ENCODE measurements at places on chromosomes 3 and 15. TPM values are rescaled to one million over a fixed set of nuclear protein-coding genes. Genes with fewer than 3 reads are reported as not detected.

GRCh38 chr15:87877114-87877810, 379.3 kb downstream of the NTRK3 start:
- H3K36me3 ChIP-seq: no peaks in the 10 kb centered on the region
- no peak for DNase-seq
- no peaks in the 10 kb centered on the region for H3K4me1 ChIP-seq
- no peak overlapping the region for H3K4me3 ChIP-seq

GRCh38 chr15:84827246-84827645, 10.1 kb downstream of the ALPK3 start:
- H3K4me1 ChIP-seq: no peaks in the 10 kb centered on the region
- no peak for DNase-seq
- H3K27ac ChIP-seq: no peak overlapping the region

GRCh38 chr3:52245322-52246263, at the start of gene PPM1M:
Gene PPM1M (plus strand): TSS chr3:52245759. CDS start chr3:52245825, 66 bp downstream.
- DNase-seq: peak; percentile 57
- H3K36me3 ChIP-seq: peaks cover 31% of the 10 kb centered on the region
- H3K4me3 ChIP-seq: peak within 1 kb of the TSS; percentile 81

- H3K36me3 ChIP-seq: no peaks in the 10 kb centered on the region
- no peaks in the 10 kb centered on the region for H3K27me3 ChIP-seq
- DNase-seq: no peak
- no peak overlapping the region for H3K4me3 ChIP-seq
- no peak overlapping the region for H3K27ac ChIP-seq
- H3K4me1 ChIP-seq: peaks cover 16% of the 10 kb centered on the region
Measured at GRCh38 chr15:58492661-58493397, 61.0 kb downstream of the LIPC start.

GRCh38 chr3:186316666-186317260, 45.3 kb downstream of the DGKG start:
- H3K4me1 ChIP-seq: no peaks in the 10 kb centered on the region
- peaks cover 5% of the 10 kb centered on the region for H3K27me3 ChIP-seq
- H3K36me3 ChIP-seq: no peaks in the 10 kb centered on the region
- H3K27ac ChIP-seq: no peak overlapping the region
- no peak for DNase-seq

DNA sequence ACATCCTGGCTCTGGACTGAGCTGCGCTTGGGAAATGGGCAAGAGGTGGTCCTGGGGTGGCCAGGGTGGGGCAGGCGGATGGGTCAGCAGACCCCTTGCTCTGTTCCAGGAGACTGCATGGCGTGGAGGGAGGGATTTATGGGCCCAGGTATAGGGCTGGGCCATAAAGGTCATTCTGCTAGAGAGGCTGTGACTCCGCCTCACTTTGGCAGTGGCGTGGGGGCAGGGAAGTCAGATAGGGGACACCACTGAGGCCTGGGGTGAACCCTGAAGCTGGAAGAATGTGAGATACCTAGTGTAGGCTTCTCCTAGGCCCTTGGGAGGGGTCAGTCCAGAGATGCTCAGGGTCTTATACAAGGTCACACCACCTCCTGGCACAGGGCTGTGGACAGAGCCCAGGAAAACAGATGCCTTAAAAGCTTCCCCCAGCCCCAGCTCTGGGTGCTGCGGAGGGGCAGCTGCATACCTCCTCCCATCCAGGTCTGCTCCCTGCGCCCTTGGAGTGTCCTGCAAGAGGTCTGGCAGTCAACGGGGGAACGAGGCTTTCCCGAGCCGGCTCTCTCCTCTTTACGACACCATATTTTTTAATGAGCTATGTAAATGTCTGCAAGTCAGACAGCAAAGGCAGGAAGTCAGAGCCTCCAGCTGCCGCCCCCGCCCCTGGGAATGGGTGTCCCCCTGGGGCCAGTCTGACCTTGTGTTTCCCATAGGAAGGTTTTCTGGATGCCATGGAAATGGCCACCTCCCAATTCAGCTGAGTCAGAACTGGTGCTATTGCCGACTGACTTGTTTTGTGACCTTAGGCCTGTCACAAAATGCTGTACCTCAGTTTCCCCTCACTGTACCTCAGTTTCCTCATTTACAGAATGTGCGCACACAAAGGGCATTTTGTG, 26.3 kb downstream of the LINGO1 start:
- peaks cover 27% of the 10 kb centered on the region for H3K27me3 ChIP-seq
- no peak for DNase-seq
- no peaks in the 10 kb centered on the region for H3K36me3 ChIP-seq
- H3K4me3 ChIP-seq: no peak overlapping the region

DNA sequence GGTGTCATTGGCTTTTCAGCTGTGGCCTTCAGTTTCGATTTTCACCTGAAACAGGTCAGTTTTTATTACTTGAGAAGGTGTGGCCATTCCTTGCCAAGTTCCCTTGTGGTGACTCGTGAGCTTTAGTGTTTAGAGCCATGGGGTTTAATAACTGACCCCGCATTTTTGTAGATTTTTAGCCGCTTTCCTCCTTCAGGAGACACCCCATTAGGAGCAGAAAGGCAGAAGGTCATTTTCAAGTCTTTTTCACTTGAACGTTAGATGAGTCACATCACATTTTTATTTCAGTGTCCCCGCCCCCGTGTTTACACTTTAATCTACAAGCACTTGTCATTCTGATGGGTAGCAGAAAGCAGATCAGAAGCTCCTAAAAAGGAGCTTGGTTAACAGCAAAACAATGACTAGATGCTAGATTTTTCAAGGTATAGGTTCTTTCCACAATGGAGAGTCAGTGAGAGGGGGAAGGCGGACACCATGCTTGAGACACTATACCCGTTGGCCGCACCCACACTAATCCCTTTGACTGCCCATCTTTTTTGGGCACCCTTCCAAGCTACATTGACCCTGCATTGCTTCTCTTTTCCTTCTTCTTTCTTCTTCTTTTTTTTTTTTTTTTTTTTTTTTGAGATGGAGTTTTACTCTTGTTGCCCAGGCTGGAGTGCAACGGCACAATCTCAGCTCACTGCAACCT, 132.7 kb downstream of the GHSR start:
- H3K4me3 ChIP-seq: no peak overlapping the region
- DNase-seq: no peak
- H3K27ac ChIP-seq: no peak overlapping the region
- no peaks in the 10 kb centered on the region for H3K27me3 ChIP-seq
- H3K36me3 ChIP-seq: peaks cover 3% of the 10 kb centered on the region

DNA sequence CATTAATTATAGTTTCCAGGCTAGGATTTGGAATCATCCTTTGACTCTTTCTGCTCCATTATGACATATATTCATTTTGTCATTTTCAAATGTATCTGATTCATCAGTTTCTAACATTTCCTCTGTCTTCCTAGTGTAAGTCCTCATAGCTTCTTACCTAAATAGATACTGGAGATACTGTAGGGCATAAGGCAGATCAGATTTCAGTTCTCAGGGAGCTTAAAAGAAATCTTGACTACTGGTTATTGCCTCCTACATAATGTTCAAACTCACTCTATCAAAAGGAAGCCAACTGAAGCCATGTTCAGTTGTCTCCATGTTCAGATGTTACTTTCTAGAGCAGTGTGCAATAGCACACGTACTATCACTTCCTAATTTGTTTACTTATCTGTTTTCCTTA, 29.6 kb upstream of the CTDSPL2 start:
- no peaks in the 10 kb centered on the region for H3K4me1 ChIP-seq
- H3K36me3 ChIP-seq: no peaks in the 10 kb centered on the region
- no peaks in the 10 kb centered on the region for H3K27me3 ChIP-seq
- H3K4me3 ChIP-seq: no peak overlapping the region
- DNase-seq: no peak
- no peak overlapping the region for H3K27ac ChIP-seq

DNA sequence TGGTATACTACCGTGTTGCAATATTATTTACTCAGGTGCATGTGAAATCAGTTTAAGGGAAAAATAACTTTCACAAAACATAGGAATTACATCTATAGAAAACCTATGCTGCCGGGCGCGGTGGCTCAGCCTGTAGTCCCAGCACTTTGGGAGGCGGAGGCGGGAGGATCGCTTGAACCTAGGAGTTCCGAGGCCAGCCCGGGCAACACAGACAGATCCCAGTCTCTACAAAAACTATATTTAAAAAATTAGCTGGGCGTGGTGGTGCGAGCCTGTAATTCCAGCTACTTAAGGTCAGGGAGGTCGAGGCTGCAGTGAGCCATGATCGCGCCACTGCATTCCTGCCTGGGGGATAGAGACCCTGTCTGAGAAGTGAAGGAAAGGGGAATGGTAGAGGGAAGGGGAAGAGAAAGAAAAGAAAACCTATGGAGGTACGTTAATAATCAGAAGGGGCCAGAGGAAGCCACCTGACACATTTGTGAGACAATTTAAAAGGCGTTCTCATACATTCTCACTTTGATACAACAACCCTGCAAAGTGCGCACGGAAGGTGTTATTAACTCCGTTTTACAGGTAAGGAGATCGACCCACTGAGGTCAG, 456 bp upstream of the TMEM62 start:
- H3K4me1 ChIP-seq: peaks cover 5% of the 10 kb centered on the region
- no peak for DNase-seq
- peak overlapping the region; percentile 82 for H3K27ac ChIP-seq
- H3K4me3 ChIP-seq: peak overlapping the region; percentile 88

DNA sequence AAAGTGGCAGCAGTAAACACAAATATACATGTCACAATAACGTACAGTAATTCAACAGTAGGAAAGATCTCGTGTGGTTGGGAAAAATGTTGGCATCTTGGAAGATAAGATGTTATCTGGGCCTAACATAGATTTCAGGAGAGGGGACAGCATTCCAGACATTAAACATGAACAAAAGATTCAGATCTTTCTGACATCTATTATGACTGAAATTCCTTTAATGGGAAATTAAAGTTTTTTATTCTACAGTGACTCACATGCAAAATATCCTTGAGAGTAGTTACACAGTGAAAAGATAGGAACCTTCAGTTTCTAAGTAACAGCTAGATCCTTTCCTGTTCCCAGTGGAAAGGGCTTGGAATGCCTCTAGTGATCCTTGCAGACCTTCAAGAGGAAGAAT, 9.2 kb downstream of the NDUFB5 start:
- peaks cover 3% of the 10 kb centered on the region for H3K4me1 ChIP-seq
- H3K36me3 ChIP-seq: peaks cover 23% of the 10 kb centered on the region
- DNase-seq: no peak
- no peaks in the 10 kb centered on the region for H3K27me3 ChIP-seq
- H3K27ac ChIP-seq: no peak overlapping the region

- peaks cover 14% of the 10 kb centered on the region for H3K36me3 ChIP-seq
- peak overlapping the region; percentile 6 for H3K4me3 ChIP-seq
- no peaks in the 10 kb centered on the region for H3K4me1 ChIP-seq
- peaks cover 5% of the 10 kb centered on the region for H3K27me3 ChIP-seq
Measured at GRCh38 chr15:25051399-25052154, 96.8 kb downstream of the SNRPN start.

- no peak for DNase-seq
- no peaks in the 10 kb centered on the region for H3K27me3 ChIP-seq
- H3K4me1 ChIP-seq: no peaks in the 10 kb centered on the region
- H3K27ac ChIP-seq: no peak overlapping the region
- H3K4me3 ChIP-seq: no peak overlapping the region
Measured at GRCh38 chr15:61393949-61394348, 164.8 kb upstream of the RORA start.

GRCh38 chr3:102454181-102454580, 19.4 kb downstream of the ZPLD1 start:
- no peak overlapping the region for H3K4me3 ChIP-seq
- no peak for DNase-seq
- H3K27ac ChIP-seq: no peak overlapping the region
- H3K36me3 ChIP-seq: no peaks in the 10 kb centered on the region
- no peaks in the 10 kb centered on the region for H3K4me1 ChIP-seq

DNA sequence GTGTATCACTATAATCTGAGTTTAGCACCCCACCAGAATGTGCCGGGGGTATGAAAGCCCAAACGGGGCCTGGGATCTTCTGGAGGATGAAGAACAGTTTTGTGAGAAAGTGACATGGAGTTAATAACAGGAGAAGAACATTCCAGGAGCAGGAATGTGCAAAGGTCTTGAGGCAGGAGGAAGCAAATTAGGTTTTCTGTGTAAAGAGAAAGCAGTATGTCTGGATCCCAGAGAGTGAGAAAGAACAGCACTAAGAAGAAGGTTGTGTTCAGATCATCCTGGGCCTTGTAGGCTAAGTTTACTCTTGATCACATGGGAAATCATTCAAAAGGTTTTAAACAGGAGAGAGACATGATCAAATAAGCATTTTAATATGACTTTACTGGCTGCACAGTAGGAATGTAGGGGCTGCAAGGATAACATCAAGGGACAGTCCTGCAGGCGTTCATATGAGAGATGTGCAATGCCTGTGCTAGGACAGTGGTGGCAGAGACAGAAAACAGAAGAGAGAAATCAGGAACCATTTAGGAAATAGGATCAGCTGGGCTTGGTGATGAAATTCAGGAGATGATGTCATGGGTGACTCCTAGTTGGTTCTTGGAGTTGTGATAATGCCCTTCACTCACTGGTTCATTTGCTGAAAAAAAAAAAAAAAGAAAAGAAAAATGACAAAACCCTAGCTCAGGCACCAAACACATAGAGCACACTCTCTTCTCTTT, 113.5 kb downstream of the TNIK start:
- DNase-seq: no peak
- H3K27me3 ChIP-seq: no peaks in the 10 kb centered on the region
- H3K4me3 ChIP-seq: no peak overlapping the region
- H3K27ac ChIP-seq: no peak overlapping the region
- no peaks in the 10 kb centered on the region for H3K4me1 ChIP-seq

DNA sequence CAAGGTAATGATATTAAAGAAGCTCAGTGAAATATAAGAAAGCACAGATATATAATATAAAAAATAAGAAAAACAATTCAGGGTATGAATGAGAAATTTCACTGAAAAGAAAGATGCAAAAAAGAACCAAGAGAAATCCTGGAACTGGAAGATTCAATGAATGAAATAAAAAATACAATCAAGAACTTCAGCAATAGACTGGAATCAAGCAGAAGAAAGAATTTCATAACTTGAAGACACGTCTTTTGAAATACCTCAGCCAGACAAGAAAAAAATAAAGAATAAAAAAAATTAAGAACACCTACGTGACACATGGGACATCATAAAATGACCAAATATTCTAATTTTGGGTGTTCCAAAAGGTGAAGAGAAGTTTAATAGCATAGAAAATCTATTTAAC, 104.6 kb upstream of the NEO1 start:
- DNase-seq: no peak
- no peak overlapping the region for H3K27ac ChIP-seq
- no peak overlapping the region for H3K4me3 ChIP-seq
- H3K36me3 ChIP-seq: no peaks in the 10 kb centered on the region
- H3K4me1 ChIP-seq: no peaks in the 10 kb centered on the region
- H3K27me3 ChIP-seq: no peaks in the 10 kb centered on the region

GRCh38 chr3:123618768-123619484, 34.1 kb upstream of the HACD2 start:
- H3K27me3 ChIP-seq: no peaks in the 10 kb centered on the region
- no peaks in the 10 kb centered on the region for H3K4me1 ChIP-seq
- H3K4me3 ChIP-seq: no peak overlapping the region

GRCh38 chr3:118067439-118067838, 967.2 kb downstream of the IGSF11 start:
- H3K4me1 ChIP-seq: no peaks in the 10 kb centered on the region
- no peaks in the 10 kb centered on the region for H3K36me3 ChIP-seq
- DNase-seq: no peak
- H3K27ac ChIP-seq: no peak overlapping the region

- peaks cover 4% of the 10 kb centered on the region for H3K4me1 ChIP-seq
- no peak overlapping the region for H3K27ac ChIP-seq
Measured at GRCh38 chr3:40317061-40317855, 7.8 kb downstream of the EIF1B start.

PLOD2 gene
- 0.28 TPM for total RNA-seq

SPTBN5 gene
- total RNA-seq: 1.0 TPM

ATP13A5 gene
- not detected for total RNA-seq

KY gene
- not detected for total RNA-seq

LRRK1 gene
- 1.8 TPM for total RNA-seq

SERPINI2 gene
- total RNA-seq: not detected

MIX23 gene
- 15.7 TPM for total RNA-seq

IL17RD gene
- total RNA-seq: not detected

RBPMS2 gene
- total RNA-seq: 0.16 TPM
